ENCODE measurements at places on chromosomes 5 and 9.
A peak's percentile ranks its signal among the peaks of the same experiment; 100 is the strongest.

DNA sequence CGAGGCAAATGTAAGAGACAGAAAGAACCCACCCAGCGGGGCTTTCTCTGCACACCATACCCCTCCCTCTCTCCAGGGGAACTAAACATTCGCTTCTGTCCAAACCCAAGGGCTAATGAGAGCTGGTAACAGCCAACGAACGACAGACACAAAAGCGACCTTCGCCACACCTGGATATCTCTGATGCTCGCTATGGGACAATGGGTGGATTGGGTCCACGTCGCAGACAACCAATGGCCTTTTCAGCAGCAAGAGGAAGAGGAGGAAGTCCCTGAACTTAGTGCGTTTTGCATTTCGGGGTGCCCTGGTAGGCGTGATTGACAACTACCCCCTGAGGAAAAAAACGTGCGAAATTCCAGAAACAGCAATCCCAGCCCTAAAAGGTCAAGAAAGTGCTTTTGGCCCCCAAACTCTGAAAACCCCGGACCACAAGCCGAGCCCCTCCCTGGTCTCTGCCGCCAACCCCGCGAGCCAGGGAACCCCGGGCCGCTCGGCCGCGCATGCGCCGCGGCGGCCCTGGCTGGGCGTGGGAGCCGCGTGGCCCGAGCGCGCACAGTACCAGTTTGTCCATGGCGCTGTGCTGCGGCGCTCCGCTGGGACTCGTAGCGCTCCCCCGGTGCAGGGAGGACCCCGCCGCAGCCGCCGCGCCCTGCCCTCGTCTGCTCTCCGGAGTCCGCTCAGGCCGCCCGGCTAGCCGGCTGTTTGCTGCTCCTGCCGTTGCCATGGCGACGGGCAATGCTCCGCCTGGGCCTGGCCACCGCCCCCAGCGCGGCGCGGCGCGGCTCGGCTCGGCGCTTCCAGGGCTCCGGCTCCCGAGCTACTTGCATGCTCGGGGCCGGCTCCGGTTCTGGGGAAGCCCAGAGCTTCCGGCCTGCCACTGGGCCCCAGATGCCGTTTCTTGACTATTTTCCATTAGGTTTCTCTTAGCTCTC is 66.9 kb upstream of the DNAH5 start:
- peak; percentile 64 for DNase-seq

DNA sequence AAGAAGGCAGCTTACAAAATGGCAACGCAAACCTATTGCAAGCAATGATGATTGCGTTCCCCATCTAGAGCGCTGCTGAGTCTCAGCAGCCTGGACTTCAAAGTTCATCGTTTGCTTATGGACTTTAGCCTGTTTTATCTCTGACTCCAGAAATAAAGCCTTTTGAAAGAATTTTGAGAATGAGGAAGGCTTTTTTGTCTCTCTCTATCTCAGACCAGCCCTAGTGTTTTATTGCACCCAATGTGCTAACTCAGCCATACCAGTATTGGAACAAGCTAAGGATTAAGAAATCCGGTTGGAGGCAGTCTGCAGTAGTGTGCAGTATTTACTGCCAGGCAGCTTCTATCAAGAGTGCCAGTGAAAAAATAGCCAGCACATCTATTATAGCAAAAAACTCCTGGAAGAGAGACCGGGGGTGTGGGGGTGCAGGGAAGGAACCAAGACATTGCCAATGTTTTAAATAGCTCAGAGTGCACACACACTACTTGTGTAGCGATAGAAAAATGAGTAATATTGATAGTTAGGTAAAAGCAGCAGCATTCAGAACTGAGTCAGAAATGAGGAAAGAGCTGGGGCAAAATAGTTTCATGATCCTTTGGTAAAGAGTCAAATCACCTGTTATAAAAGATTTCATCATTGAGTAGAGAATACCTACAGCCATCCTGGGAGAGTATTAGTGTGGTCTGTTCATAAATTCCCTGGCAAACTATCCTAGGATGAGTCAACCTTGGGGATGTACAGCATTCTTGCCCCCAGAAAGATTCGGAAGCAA is 219.0 kb downstream of the ZNF608 start:
- no peak for DNase-seq

- no peak for DNase-seq
These were observed 398.3 kb downstream of the ANXA1 start for GRCh38 chr9:73549991-73550390.

DNA sequence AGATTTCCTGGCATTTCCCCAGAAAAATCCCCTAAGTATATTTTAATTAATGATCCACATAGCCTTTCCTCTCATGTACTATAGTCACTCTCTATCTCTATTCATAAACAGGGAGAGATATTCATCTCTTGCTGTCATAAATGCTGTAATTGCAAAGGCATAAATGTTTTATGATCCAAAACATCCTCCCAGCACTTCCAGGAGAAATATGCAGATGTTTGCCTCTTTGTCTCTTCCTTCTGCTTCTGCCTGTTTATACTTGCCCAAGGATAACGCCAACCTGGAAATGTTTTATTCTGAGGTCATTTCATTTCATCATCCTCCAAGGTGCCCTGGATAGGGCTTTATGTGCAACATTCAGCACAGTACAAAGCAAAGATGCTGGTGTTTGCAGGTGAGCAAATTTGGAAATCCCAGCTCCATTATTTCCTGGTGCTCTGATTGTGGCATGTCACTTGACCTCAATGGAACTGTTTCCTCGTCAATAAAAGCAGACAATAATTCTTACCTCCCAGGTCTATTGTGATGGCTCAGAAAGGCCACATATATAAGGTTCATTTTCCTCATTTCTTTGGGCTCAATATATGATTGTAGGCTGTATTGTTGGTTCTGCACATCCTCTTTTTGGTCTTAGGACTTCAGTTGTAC is 6.9 kb downstream of the TNFSF15 start:
- no peak for DNase-seq

- DNase-seq: no peak
These were observed 424.2 kb downstream of the IRX1 start for GRCh38 chr5:4019841-4020240.

DNA sequence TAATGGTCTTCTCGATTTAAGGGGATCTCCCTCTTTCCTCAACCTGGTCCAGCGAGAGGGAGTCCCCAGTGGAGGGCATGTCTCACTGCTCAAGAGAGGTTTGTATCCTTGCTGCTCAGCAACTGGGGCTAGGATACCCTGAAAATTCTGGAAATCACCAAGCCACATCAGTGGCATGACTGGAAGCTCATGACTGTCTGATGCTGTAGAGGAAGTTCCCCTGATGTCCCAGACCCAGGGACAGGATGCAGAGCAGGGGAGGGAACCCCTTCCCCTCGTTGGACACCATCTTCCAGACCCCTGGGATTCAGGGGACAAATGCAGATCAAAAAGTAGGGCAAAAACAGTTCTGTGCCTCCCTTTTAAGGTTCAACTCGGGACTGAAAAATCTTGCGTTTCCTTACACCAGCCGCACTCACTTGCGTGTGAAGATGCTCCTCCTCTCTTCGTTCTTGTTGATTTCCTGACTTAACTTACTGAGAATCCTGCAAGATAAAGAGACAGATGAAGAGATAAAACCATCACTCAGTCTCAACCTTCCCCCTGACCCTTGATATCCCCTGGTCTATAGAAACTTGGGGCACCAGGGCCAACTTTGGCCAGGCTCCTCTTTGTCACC is 22.1 kb downstream of the LCP2 start:
- no peak for DNase-seq

DNA sequence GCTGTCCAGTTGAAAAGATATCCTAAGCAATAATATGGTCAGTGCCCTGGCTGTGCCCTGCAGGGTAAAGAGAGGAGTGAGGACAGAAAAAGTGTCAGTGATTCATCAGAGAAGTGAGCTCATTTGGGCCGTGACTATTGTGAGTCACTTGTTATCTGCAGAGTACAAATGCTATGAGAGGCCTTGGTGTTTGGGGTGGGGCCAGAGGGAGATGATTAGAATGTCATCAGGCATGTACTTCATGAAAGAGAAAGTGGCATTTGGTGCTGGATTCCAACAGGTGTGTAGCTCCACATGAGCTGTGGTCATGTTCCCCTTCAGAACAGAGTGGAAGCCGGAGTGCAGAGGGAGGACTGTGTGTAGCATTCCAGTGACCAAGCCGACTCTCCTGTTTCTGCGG is 174.1 kb downstream of the KDM4C start:
- no peak for DNase-seq

DNA sequence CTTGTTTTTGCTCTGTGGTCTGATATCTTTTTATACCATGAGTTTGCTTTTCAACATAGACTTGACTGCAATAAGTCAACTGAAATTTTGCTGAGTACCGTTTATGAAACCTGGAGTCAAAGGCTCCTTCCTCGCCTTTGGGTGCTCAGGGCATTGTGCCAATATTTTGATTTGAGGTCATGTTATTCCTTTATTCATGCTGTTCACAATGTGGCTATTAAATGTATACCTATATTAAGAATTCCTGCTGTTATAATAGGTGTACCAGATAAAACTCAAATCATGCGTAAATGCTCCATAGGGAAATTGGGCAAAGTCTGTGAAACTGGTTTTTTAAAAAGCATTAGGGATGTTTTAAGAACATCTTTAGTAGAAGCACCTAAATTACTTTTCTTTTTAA is 334.0 kb upstream of the NUDT12 start:
- DNase-seq: no peak

GRCh38 chr9:27714388-27714787 is 141.1 kb upstream of the C9orf72 start:
- DNase-seq: no peak

DNA sequence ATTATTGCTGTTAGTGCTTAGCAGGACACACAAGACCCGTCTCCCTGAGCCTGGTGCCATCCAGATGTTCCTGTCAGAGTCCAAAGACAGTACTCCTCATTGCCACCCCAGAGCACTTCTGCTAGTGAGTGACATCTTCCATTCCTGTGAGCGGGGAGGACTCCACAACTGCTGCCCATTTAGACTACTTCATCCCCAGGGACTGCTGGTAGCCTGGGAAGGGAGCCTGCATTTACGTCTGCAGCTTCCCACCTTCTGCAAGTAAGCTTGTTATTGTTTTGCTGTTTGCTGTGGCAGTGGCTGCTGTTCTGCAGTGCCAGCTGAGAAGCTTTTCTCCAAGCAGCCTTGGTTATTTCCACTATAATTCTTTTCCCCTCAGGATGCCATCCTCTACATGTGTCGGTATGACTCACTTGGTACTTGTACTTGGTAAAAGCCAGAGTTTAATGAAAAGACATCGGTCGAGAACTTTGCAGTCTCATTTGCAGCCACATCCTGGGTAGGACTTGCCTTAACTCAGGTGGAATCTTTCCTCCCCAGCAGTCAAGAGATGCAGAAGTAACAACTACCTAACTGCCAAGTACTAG is 10.6 kb upstream of the MAP1B start:
- DNase-seq: no peak

GRCh38 chr5:163502521-163502920 is 2.9 kb upstream of the MAT2B start:
- DNase-seq: no peak

GRCh38 chr5:142821733-142822487 is 51.7 kb downstream of the ARHGAP26 start:
- DNase-seq: no peak

DNA sequence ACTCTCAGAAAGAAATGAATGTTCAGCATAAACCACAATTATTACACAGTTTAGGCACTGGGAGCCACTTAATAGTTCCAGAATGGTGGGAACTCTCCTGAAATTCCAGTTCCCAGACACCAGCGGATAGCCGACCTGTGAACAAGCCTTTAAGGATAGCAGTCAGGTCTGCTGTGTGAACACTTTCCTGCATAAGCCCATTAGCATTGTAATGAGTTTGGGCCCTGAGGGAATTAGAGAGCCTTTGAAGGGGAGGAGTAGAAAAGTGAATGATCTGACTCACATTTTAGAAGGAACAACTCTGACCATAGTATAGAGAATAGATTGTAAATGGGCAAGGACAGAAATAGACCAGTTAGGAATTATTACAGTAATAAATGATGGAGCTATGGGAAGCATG is 189.1 kb downstream of the ADGRV1 start:
- DNase-seq: no peak

GRCh38 chr5:127229185-127229889 is 61.3 kb upstream of the MEGF10 start:
- DNase-seq: peak; percentile 10

GRCh38 chr9:3007326-3007725 is 163.4 kb upstream of the PUM3 start:
- no peak for DNase-seq

GRCh38 chr9:71909887-71910649 is 925 bp downstream of the ABHD17B start:
- peak; percentile 38 for DNase-seq

- DNase-seq: no peak
These were observed 3.9 kb downstream of the EBF1 start for GRCh38 chr5:159095866-159096242.

- DNase-seq: peak; percentile 91
These were observed 29.0 kb downstream of the PTGES2 start for GRCh38 chr9:128098297-128099230.

DNA sequence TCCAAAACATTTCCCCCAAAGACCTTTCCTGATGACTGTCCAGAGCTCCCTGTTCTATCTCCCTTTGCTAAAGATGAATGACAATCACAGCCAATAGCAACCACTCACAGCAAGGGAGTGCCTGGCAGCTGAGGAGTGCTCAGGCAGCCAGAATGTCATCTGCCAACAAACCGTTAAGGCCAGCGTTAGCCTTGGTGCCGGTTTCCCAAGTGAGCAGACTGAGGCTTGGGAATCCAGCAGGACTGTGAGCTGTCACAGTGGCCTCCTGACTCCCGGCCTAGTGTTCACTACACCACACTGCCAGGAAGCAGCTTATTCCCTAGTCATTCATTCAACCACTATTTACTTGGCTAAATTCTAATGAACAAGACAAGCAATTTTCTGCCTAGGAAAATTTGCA is 24.7 kb downstream of the STK10 start:
- DNase-seq: no peak

GRCh38 chr9:109012009-109012875 is 1.1 kb downstream of the CTNNAL1 start:
- peak; percentile 17 for DNase-seq

DNA sequence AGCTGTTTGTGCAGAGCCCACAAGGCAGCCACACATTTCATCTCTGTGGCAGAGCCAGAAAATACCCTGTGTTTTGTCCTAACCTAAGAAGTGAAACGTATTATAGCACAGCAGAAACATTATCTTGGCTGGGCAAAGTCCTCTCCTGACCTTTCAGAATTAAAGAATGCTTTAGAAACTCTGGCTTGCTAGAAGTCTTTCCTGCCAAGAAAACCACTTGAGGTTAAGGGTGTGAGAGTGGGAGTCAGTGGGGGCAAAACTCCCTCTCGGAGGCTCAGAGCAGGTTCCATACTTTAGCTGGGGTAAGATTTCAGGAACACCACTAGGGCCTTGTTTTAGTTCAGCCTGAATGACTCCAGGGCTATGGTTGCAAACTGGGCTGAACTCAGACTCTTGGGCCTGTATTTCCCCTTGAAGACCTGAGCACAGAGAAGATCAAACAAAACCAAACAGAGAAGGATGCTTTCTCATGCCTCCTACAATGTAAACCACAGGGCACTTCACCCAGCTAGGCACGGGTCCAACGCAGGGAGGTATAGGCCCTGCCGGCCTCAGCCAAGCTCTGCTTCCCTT is 48.0 kb downstream of the ZNF366 start:
- DNase-seq: no peak

DNA sequence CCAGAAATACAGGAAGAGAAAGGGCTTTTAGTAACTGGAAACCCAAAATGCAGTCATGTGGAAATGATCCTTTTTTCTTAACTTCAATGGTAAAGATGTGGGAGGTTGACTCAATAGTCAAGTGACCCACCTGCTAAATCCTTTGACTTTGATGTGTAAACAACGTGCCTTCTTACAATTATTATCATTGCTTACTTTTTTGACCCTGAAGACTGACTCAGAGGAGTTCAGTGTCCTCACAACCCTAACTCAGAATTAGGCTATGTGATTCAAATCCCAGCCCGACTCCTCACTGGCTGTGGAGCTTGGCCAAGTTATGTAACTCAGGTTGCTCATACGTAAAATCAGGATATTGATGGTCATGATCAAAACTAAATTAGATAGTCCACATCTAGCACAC is 27.9 kb downstream of the ANXA1 start:
- no peak for DNase-seq
